ENCODE measurements at places on chromosomes 1 and 21.

DNA sequence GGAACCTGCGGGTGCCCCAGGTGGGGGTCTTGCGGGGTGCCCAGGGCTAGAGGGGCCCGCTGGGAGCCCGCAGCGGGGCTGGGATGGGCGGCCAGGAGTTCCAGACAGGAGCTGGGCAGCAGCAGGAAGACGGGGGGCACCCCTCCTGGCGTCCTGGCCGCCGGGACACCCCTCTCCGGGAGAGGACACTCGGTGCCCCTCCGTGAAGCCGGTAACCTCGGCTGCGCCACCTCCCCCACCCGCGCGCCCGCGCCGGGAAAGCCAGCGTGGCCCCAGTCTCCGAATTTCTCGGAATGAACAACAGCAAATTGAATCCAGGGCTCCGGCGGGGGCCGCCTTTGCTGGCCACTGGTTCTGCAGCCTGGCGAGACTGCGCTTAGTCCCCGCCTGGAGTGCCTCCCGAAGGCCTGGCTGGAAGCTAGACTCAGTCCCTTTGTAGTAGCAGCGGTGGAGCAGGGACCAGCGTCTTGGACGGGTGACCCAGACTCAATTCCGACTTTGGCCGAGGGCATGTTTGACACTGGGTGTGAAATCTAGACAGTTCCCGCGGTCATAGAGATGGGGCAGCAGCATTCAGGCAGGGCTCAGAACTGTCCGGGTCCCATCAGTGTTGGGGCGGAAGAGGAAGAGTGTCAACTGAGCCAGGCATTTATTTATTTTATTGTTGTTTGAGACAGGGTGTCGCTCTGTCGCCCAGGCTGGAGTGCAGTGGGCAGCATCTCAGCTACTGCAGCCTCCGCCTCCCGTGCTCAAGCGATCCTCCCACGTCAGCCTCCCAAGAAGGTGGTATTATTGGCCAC is 773 bp downstream of the IFNGR2 start:
- DNase-seq = peak; percentile 25

DNA sequence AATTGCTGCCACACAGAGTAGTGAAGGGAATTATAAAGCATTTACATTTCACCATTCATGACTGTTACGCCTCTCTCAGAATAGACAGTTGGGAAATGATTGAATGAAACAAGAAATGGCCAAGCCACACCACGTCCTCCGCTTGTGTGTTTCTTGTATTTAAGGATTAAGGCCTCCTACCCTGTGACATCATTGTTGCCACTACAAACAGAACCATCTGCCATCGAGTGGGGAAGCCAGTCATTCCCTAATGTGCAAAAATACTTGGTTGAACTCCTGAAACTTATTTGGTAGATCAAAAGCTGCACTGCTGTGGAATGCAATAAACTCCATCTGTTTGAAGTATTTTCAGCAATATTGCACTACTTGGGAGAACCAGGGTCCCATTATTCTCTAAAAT is 99.0 kb upstream of the C1orf105 start:
- DNase-seq = no peak

DNA sequence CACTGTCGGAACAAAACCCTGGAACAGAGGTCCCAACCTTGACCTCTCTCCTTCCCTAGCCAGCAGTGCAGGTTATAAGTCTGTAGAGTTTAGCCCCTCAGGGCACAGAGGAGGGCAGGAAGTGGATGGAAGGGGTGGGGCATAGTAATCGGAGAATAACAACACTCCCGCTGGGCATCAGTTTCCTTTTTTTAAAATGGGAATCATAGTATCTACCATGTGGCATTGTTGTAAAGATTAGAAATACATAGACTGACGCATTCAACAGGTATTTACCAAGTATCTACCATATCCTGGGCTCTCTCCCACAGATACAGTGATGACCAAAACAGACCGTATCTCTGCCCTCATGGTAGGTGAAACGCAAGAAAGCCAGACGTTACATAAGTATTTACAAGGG is 24.9 kb upstream of the ATF3 start:
- no peak for DNase-seq

GRCh38 chr1:168504064-168504837 is 39.5 kb downstream of the XCL2 start:
- peak; percentile 34 for DNase-seq

DNA sequence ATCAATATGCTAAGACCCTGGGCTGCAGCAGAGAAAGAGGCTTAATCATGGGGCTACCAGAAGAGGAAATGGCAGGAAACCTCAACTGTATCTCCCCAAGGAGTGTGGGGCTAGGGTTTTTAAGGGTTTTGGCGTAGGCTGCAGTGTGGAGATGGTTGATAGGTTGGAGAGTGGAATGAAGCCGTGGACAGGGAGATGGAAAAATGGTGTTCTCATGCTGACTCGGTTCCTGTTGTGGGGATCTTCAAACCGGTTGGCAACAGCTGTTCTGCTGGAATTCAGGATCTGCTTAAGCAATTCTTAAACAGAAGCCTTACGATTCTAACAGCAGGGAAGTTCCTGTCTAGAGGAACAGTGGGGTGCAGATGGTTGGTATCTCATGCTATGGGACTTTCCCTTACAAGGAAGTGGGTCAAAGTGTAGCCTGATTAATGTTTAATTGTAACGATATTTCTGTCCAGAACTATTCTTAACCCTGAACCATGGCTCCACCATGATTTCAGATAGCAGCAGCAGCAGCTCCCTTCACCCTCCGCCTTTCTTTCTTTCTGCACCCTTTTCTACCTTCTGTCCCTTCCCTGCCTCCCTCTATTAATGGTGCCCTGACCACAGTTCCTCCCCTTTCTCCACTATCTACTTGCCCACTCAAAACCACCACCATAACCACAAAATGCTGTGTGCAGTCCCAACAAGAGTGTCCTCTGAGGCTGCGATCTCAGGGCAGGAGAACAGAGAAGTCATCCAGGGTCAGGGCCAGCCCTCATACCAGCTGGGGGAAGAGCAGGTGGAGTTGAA is 30.8 kb downstream of the RSPH1 start:
- DNase-seq = no peak

GRCh38 chr1:43932786-43933385 is 715 bp upstream of the ARTN start:
- DNase-seq = no peak

- DNase-seq = no peak
Observed at GRCh38 chr1:1598051-1598719, 1.8 kb downstream of the FNDC10 start.

GRCh38 chr1:230157420-230158390 is 90.7 kb downstream of the GALNT2 start:
- DNase-seq = no peak

DNA sequence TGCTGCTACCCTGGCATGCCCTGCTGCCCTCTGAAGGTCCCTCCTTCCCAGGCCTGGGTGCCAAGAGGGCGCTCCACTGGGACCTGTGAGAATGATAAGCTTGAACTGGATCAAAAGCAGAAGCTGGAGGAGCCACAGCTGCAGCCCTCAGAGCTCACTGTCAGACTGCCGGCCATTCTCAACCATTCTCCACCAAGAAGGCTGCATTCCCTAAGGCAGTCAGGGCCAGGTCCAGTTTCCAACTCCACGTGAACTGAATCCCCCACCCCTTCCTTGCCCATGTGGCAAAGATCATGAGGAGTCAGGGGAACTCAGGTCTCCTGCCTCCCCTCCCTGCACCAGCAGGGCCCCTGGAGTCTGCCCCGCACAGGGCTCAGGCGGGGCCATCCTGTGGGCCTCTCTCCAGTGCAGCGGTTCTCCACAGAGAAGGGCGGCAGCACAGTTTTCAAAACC is 19.5 kb downstream of the SLC1A7 start:
- DNase-seq = no peak

DNA sequence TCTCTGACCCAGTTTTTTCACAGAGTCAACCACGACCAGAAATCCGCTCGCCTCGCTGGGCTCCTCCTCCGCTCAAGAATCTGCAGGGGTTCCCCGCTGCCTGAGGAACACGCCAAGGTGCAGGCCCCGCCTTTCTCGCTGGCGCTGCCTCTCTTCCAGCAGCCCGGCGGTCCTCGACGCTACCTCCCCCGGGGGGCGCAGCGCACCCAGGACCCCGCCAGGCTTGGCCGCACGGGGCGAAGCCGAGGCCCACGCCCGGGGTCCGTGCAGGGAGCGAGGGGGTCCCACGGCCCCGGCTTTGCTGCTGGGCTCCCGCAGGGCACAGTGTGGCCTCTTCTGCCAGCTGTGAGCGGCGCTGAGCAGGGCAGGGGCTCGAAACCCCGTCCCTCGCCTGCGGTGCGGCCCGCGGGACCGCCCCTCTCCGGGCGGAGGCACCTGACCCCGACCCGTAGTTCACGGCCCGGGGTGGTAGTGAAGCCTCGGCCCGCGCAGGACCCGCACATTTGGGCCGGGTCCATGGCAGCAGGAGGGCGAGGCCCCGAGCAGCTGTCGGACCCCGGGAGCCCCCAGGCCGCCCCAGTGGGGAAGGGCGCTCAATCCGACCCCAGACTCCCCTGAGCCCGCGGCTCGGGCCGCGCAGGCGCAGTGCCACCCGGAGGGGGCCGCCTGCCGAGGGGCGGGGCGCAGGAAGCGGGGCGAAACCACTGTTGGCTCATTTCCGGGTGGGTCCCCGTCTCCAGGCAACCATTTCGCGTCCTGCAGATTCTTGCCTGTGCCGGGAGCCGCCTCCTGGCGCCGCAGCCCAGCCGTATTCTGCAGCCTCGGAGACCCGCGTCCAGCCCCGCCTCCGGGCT is 10.0 kb upstream of the MMEL1 start:
- DNase-seq = peak; percentile 94

DNA sequence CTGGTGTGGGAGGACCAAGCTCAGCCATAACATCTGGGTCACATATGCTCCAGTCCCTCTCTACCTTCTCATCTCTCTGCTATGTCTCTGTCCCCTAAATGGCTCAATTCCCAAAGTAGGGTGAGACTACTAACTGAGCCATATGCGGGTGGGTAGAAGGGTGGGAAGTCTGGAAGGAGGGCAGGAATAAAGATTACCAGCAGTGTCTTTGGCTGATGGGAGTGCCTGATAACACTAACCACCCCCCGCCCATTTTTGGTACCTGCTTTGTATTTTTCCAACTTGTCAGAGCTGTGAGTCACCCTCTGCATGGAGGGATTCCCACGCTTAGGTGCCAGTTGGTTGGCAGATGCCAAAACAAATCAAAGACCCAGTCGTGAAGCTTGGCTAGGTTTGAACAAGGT is 14.9 kb upstream of the SSBP3 start:
- DNase-seq = no peak

DNA sequence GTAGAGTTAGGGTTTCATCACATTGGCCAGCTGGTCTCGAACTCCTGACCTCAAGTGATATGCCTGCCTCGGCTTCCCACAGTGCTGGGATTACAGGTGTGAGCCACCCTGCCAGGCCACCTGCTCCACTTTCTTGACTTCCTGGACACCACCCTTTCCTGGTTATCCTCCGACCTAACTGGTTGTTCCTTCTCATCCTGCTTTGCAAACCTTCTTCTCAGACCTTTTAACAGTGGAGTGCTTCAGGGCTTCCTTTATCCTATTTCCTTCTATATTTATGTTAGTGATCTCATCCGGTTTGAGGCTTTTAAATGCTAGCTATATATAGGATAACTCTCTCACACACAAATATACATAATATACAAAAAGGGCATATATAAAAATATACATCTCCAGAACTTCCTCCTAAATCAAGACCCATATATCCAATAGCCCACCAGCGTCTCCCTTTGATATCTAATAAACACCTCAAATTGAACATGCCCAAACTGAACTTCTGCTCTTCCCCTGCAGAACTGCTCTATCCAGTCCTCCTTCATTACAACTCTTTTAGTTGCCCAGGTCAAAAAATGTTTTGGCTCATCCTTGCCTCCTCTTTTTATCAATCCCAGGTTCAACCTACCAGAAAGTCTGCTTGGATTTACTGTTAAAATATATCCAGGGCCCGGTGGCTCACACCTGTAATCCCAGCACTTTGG is 19.5 kb upstream of the UQCRHL start:
- DNase-seq = no peak

DNA sequence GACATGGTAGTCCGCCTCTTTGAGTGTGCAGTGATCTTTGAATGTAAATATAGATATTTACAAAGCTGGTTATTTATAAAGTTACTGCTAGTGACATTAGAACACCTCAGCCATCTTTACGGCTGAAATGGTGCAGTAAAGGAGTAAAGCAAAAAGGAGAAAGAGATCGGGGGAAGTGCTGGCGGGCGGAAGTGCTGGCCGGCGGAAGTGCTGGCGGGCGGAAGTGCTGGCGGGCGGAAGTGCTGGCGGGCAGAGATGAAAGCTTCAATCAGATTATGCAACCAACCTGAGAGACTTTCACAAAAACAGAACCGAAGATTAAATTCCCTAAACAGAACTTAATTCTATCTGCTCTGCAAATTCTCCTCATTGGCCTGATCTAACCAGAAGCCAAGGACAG is 1.4 kb upstream of the OR14A16 start:
- no peak for DNase-seq

- peak; percentile 12 for DNase-seq
Observed at GRCh38 chr1:154886281-154887015, 16.4 kb upstream of the KCNN3 start.

DNA sequence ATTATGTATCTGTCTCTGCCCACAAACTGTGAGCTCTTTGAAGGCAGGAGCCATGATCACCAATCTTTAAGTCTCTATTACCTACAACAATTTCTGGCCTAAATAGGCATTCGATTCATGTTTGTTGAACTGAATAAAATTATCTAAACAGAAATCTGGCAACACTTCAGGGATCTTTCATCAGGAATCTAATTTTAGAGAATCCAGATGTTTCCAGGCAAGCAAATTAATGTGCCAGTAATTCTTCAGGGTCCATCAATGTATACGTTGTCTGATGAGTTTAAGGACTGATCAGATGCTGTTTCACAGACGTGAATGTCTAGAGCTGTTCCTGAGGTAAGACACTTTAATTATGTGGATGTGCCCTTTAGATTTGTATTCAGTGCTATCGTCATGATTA is 524.4 kb downstream of the PTPRC start:
- no peak for DNase-seq

- no peak for DNase-seq
Observed at GRCh38 chr1:237383791-237384190, 341.8 kb downstream of the RYR2 start.

DNA sequence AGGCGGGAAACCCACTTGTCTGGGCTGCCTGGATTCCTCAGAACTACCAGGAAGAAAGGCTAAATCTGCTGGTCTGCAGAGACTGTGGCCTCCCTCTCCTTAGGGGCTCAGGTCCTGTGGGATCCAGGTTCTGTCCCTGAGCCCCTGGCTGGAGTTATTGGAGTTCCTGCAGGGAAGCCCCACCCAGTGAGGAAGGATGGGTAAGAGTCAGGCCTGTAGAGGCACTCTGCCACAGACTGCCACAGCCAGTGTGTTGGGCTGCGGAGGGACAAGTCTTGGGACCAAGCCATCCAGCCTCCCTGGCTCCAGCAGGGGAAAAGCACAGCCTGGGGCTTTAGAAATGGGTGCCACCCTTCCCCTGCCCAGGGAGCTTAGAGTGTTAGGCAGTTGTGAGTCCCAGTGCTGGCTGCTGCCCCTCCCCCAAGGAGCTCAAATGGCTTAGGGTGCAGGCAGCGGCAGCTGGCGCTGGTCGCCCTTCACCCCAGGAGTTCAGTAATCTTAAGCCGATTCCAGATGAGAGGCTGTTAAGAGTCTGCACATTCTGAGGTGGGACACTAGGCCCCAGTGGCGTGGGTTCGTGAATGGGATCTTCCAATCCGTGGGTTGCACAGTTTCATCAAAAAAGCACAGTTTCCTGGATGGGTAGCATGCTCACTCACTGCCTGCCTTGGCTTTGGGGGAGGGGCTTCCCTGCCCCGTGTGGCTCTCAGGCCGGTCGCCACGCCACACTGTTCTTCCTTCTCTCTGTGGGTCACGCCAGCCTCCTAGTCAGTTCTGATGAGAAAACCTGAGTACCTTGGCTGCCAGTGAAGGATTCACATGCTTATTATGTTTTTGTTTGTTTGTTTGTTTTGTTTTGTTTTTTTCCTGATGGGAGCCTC is 57.6 kb upstream of the FMO3 start:
- DNase-seq = no peak
